Activated CD8-positive, alpha-beta memory T cell treated with anti-CD3 and anti-CD28 coated beads, Interleukin-2, amount 50 U/mL, for 48 hours (primary cell): ENCODE measurements at places on chromosomes 2 and 18.

DNA sequence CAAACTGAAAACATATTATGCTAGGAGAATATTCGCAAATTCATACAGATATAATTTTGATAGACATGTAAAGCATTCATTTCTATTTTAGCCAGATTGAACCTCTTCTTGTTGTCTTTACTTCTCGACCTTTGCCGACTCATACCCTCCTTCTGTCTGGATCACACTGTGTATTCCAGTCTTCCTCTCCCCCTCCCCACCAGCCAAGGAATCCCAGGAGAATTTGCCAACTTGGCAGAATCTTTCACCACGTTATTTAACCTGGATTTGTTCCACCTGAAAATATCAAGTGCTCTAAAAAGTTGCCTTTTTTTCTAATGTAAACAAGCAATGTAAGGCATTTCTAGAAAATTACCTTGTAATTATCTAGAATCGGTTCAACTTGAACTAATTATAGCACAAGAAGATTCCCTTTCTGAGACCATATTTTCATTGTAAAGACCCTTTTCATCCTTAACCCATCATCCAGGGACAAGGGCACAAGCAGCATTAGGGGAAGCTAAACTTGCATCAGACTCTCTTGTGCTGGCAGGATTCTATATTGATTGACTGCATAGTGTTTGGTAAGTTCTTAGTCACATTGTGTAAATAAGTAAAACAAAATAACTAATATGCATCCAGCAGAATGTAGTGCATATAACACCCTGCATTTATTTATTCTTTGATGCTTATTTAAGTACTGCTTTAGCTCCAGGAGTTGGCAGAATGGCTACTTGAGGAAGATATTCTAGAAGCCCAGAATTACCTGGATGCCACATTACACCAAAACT is 1328.7 kb upstream of the NXPH2 start:
- no peak for DNase-seq

GRCh38 chr18:48950536-48951447 is at the start of gene SMAD7:
SMAD7 (minus strand) TSS chr18:48950965; CDS start chr18:48950424, 541 bp downstream.
- no peak for DNase-seq

DNA sequence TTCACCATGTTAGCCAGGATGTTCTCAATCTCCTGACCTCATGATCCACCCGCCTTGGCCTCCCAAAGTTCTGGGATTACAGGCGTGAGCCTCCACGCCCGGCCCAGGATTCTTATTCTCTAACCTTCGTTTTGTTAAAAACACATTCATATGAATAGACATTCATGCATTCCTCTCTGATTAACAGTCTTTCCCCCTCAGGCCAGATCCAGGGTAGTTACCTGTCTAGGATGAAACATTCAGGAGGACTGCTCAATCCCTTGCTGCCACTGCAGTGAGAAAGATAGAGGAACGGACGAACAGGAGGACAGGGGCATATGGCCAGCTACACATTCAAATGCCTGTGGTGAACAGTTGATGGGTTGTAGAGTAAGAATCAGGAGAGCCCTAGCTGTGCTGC is 39.6 kb upstream of the EPC2 start:
- DNase-seq: no peak

DNA sequence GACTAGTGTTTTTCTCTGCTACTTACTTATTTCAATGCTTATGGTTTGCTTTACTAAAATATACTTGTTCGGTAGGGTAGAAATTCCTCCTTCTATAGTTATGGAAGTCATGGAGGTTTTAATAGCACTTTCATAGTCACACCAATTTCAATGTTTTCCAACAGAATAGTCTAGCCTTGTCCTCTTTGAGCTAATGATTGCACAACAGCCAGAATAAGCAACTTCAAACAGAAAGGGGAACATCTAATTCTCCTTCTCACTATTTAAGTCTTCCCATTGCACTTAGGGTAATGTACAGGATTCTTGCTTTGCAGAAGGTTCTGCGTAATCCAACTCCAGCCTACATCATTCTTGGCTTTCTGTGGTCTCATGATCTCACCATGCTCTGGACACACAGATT is 287.7 kb upstream of the GCFC2 start:
- DNase-seq: no peak

DNA sequence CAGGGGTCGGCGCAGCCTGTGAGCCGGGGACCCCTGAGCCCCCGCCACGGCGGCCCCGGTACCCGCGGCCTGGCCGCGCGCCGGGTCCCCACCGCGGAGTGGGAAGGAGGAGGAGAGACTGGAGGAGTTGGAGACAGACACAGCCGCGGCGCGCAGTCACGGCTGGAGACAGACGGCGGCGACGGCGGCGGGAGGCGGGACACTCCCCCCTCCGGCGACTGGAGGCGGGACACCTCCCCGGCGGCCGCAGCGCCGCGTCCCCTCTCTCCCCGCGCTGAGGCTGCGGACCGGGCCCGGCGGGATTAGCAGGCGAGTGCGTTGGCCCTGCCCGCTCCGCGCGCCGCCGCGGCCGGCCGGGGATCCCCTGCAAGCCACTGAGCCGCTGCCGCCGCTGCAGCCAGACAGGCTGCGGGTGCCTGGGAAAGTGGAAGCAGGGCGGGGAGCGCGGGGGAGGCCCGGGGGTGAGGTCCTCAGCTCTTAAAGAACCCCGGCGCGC is 1.0 kb upstream of the LDLRAD4 start:
- peak; percentile 77 for DNase-seq

DNA sequence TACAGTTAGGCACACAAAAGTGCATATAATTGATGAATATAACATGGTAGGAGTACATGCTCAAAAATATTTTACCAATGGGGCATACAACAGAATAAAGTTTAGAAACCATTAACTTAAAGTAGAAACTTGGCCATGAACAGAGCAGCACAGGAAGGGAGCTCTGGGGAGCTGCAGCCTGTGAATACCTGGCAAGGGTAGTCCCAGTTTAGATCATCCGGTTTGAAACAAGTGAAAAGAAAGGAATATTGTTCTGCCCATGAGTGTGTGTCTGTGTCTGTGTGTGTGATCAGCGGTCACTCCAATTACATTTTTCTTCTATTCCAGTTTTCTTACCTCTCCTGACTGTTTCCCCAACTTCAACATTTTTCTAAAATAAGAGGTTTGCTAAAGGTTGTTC is 233.0 kb downstream of the ALK start:
- DNase-seq: no peak

DNA sequence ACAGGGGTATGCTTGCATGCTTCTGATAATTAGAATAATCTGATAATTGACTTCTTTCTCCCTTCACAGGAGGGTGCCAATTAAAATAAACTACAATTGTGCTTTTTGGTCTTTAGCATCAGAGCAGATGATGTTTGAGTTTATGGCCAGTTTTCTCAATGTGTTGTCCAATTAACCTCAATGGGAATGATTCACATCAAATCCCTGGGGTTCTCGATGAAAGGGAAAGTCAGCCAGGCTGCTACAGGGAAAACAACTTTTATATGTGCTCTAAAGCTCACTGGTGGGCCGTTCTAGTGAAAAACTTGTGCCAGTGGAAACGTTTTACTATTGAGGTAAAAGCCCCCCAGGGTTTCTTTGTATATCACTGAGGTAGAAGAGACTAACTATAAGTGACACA is 887.3 kb upstream of the CRIM1 start:
- no peak for DNase-seq

- DNase-seq: no peak
Observed at GRCh38 chr18:57089702-57090101, 57.2 kb upstream of the BOD1L2 start.

GRCh38 chr18:8989855-8990254 is 112.6 kb upstream of the NDUFV2 start:
- DNase-seq: no peak
